AG08395 (cell line): ENCODE measurements at places on chromosomes 5 and 9.
A peak's percentile ranks its signal among the peaks of the same experiment; 100 is the strongest.

DNA sequence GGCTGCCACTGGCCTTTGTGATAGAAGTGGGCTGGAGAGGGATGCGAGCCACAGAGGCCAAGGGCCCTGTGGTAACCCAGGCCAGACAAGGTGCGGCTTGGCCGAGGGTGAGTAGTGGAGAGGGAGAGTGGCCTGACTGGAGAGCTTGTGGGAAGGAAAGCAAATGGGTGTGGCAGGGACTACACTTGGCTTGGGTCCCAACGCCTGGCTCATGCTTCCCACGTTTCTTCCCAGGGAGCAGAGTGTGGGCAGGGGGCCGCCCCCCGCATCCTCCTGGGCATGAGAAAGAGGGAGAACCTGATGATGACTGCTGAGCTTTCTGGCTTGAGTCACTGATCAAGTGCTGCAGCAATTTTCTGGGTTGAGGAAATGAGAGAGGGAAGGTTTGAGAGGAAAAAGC, 95.7 kb downstream of the ANKH start:
- no peak for DNase-seq

DNA sequence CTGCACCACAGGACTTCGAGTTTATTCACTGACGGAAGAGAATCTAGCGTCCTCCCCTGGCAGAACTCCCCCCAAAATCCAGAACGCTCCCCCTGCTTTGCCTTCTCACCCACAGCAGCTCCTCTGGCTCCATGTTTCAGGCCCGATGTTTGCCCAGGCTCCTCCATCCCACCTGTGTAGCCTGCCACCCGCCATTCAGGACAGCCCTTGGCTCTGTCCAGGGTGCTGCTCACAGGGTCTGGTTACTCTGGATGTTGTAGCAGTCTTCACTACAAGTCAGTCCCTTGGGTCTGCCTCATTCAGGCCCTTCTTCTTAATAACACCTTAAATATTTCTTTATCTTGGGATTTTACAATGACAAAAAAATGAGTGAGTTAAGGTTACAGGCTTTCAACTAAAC, 41.3 kb upstream of the SV2C start:
- no peak for DNase-seq

- peak; percentile 71 for DNase-seq
Observed at GRCh38 chr9:109316207-109316640, 4.6 kb downstream of the EPB41L4B start.

- no peak for DNase-seq
Observed at GRCh38 chr9:129681924-129682323, 16.5 kb downstream of the PRRX2 start.

GRCh38 chr9:6805532-6805931, 47.8 kb downstream of the KDM4C start:
- peak; percentile 60 for DNase-seq

- DNase-seq: peak; percentile 45
Observed at GRCh38 chr5:138664276-138664943, 88.8 kb upstream of the CTNNA1 start.

- no peak for DNase-seq
Observed at GRCh38 chr5:117761186-117761585, 1186.6 kb upstream of the SEMA6A start.

GRCh38 chr5:114948986-114949621, 220.6 kb downstream of the TRIM36 start:
- no peak for DNase-seq

DNA sequence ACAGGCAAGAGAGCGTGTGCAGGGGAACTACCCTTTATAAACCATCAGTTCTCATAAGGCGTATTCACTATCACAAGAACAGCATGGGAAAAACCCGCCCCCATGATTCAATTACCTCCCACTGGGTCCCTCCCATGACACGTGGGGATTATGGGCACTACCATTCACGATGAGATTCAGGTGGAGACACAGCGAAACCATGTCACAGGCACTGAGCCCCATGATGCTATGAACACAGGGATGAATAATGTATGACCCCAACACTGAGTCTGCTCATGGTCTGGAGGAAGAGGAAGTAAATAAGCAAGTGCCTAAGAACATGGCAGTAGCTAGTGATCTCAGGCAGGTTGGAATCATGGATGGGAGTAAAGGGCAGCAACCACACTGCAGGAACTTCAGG, 281.0 kb upstream of the ZNF462 start:
- no peak for DNase-seq

DNA sequence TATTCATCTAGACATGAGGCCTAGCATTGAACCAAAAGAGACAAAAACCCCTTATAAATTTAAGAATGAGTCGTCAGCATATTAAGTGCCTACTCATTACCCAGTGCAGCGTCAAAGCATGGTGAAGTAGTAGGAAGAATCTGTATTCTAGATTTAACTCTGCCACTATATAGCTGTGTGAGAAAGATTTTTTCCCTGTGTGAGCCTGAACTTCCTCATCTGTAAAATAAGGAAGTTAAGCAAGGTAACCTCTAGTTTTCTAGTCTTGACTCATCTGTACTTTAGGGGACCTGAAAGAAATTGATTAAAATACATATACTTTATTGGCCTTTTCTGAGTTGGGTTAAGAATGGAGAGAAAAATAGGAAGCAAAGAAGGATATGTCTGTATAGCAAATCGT, 82.1 kb upstream of the RUSC2 start:
- no peak for DNase-seq

GRCh38 chr9:16213781-16214515, 656.5 kb downstream of the BNC2 start:
- DNase-seq: peak; percentile 93

DNA sequence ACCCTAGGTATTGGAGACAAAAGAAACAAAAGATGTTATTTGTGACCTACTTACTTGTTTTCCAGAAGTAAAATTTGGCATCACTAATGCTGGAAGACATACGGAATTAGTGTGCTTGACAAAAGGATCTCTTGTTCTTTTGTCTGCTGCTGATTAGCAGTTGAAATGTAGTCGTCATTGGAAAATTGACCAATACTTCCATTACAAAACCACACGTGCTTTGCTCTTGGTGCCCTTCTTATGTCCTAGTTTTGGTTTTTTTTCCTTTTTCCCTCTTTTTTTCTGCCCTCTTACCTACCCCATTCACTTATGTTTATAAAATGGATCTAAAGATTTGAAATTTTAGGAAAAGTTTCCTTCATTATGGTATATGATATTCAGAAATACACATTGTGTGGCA, 197.4 kb downstream of the FER start:
- no peak for DNase-seq

- DNase-seq: no peak
Observed at GRCh38 chr5:169901896-169902295, 78.4 kb downstream of the INSYN2B start.

DNA sequence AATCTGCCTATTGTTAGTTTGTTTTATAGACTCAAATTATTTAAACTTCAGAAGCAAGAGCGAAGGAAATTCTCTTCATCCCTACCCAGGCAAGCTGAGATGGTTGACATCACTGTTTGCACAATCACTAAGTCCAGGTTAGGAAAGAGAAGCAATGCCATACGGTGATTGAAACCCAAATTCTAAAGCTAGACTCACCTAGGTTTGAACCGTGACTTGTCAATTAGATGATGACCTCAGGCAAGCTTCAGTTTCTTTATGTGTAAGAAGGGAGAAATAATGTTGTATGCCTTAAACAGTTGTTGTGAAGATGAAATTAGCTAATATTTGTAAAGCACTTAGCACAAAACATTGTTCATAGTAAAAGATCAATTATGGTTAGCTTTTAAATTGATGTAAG, 96.5 kb upstream of the ANKRD55 start:
- no peak for DNase-seq
